ENCODE measurements at places on chromosomes 11 and 22.

DNA sequence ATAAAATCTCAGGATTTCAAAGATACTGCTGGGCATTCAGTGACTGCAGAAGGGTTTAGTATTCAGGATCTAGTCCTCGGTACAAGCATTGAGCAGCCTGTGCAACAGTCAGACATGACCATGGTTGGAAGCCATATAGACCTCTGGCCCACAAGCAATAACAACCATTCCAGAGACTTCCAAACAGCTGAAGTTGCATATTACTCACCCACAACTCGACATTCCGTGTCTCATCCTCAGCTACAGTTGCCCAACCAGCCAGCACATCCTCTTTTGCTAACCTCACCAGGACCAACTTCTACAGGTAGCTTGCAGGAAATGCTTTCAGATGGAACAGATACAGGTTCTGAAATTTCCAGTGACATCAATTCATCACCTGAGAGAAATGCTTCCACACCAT is 156.8 kb downstream of the C11orf91 start:
- DNase-seq = no peak

DNA sequence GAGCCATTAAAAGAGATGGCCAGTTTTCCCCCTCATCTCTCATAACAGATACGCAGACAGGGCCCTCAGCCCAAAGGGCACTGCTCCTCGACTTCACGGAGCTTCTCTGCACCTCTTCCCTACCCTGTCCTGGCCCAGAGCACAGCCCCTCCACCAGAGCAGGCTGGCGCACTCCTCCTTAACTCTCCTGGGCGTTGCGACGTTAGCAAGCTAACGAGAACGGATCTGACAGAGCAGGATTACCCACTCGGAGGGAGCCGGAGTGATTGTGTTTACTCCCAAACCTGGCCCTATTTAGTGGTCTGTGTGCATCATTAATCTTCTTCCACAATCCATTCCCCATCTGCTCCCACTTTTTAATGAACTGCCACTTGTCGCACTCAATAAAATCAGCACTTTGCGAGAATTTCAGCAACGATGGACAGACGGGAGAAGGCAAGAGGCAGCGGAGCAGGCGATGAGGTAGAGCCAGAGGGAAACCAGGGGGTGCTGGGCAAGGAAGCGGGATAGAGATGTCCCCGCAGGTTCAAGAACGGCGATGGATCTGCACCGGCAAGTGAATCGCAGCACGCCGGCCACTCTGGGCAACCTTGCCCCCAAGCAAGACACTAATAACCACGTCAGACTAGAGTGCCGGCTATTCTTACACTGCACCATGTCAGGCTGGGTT is 159.4 kb downstream of the BUD13 start:
- no peak for DNase-seq

DNA sequence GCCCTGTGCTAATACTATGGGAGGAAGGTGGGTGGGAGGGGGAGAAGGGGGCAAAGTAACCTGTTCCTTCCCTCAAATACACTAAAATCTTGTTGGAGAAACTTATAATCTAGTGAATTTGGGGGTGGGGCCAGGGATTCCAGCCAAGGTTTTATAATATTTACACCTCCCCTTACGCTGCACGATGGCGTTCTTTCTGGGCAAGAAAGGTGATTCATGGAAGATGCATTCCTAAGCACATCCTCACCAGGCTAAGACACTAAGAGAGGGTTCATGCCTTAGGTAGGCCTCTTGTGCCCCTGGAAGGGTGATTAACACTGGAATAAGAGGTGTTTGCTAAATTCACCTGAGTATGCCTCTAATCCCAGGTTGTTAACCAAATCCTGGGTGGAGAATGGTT is 82.6 kb downstream of the BARX2 start:
- no peak for DNase-seq

GRCh38 chr11:34642001-34642554 is 21.2 kb downstream of the EHF start:
- DNase-seq = no peak

- DNase-seq = no peak
Measured at GRCh38 chr11:47052576-47052975, 116.0 kb downstream of the CSTPP1 start.

- no peak for DNase-seq
Measured at GRCh38 chr11:63826471-63827190, 12.3 kb upstream of the MARK2 start.

- no peak for DNase-seq
Measured at GRCh38 chr11:61693922-61694601, 13.9 kb downstream of the DAGLA start.

DNA sequence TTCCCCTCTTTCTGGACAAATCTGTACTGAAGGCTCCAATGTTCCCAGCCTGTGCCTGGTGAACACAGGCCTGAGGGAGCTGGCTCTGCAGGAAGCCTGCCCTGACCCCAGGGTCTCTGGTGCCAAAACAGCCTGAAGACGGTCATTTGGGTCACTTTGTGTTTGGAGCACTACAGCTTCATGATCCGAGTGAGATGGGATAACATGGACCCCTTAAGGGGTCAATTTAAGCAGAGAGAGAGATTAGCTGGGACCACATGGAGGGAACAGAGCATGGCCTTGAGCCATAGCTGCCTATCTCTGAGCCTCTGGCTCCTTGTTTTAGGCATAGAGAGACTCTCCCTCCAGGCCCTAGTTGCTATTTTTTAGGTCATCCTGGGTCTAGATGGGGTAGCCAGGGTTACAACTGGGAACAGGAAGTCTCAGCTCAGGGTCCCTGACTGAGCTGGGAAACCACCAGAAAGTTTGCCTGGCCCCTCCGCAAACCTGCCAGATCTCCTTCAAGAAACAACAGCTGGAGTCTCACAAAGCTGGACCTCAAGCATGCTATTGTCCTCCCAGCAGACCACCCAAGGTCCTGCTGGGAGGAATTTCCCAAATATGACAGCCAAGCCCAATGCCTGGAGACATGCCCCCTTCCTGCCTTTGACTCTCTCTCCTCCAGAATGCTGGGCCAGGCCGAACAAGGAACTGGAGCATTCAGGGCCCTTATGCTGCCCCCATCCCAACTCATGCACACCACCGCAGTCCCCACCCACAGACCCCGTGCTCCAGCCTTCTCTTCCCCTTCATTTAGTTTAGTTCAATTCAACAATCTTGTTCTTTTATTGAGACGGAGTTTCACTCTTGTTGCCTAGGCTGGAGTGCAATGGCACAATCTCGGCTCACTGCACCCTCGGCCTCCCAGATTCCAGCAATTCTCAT is 4.0 kb downstream of the SLCO2B1 start:
- DNase-seq = no peak

GRCh38 chr11:61499816-61500491 is 8.6 kb upstream of the LRRC10B start:
- no peak for DNase-seq

- DNase-seq = no peak
Measured at GRCh38 chr22:22824340-22825212, 63.0 kb upstream of the IGLL5 start.

GRCh38 chr11:8610532-8611116 is 16.6 kb upstream of the STK33 start:
- no peak for DNase-seq

DNA sequence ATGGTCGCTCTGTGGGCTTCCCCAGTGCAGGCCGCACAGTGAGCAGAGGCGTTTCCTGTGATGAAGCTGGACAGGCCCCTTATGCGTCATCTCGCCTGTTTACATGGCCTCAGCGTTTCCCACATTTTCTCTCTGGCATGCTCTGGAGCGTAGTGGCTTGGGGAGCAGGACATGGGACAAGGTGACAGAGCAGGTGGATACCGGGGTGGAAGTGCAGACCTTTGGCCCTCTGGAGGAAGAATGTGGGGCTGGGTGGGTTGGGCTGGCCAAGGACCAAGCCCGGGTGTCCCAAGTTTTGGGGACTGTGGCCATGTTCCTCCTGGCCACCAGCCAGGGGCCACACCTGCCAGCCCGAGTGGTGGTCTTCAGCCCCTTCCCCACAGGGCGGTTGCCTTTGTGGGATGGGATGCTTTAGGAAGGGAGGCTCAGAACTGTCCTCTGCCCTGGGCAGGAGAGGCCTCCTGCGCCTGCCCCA is 446.6 kb downstream of the TBC1D22A start:
- peak; percentile 7 for DNase-seq

- DNase-seq = no peak
Measured at GRCh38 chr22:27311698-27312550, 489.6 kb downstream of the MN1 start.

DNA sequence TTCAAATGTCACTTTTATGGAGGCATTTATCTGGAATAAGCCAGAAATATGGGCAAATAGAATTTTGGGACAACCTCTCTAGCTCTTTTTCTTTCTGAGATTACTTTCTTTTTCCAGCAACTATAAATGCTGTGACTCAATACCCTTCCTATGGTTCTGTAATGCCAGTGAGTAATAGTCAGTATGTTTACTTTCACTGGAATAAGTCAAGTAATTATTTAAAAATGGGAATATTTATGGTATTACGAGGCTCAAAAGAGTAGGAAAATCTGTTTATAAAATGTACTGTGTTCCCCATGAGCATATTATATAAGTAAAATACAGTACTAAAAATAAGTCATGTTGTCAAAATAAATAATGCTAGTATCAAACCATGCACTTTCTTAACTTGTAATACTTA is 750.5 kb downstream of the LUZP2 start:
- DNase-seq = no peak

GRCh38 chr11:126595560-126595959 is 240.1 kb downstream of the ST3GAL4 start:
- DNase-seq = no peak

GRCh38 chr22:39593931-39594285 is 23.4 kb downstream of the CACNA1I start:
- DNase-seq = no peak

DNA sequence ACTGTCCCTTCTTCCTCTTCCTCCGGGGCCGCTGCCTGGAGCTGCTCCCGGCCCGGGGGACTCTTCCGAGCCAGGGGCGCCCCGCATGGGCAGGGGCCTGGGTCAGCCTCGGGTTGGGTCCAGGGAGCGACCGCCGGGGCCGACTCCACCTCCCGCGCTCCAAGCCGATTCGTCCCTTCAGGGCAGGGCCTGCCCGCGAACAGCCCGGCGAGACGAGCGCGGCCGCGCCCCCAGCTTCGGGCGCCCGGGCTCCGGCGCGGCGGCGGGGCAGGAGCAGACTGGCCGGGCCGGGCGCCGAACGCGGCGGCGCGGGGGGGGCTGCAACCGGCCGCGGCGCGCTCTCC is at the start of gene LARGE1:
LARGE1 (minus strand) TSS at position 280 of the 344 bp plus-strand sequence.
- DNase-seq = no peak

DNA sequence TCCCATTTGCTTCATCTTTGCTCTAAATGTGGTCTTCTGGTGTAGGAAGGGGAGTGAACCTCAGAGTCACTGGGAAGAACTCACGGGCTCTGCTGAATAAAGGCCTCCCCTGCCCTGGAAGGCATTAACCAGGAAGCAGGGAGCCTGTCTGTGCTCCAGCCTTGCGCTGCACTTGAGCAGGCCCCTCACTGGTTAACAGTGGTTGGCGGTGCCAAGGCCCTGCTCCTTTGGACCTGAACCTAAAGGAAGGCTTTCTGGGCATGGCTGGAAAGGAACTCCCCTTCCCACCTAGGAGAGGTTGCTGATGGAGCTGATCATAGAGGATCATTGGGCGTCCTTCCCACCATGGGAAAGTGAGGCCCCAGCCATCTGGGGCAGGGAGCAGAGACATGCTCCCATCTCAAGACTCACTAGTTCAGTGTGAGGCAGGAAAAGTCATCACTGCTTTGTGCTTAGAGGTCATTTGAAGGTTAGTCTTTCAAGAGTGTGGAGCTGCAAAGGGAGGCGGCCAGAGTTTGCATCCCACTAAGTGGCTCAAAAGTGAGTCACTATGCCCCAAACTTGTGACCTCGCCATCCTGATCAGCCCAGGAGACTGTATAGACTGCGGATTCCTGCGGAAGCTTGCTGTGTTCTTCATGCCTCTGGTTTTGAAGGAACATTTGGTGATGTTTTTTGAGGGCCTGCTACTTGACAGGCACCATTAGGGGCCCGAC is 50.4 kb downstream of the DBX1 start:
- DNase-seq = no peak

- no peak for DNase-seq
Measured at GRCh38 chr22:18121506-18121905, 10.9 kb downstream of the TUBA8 start.

DNA sequence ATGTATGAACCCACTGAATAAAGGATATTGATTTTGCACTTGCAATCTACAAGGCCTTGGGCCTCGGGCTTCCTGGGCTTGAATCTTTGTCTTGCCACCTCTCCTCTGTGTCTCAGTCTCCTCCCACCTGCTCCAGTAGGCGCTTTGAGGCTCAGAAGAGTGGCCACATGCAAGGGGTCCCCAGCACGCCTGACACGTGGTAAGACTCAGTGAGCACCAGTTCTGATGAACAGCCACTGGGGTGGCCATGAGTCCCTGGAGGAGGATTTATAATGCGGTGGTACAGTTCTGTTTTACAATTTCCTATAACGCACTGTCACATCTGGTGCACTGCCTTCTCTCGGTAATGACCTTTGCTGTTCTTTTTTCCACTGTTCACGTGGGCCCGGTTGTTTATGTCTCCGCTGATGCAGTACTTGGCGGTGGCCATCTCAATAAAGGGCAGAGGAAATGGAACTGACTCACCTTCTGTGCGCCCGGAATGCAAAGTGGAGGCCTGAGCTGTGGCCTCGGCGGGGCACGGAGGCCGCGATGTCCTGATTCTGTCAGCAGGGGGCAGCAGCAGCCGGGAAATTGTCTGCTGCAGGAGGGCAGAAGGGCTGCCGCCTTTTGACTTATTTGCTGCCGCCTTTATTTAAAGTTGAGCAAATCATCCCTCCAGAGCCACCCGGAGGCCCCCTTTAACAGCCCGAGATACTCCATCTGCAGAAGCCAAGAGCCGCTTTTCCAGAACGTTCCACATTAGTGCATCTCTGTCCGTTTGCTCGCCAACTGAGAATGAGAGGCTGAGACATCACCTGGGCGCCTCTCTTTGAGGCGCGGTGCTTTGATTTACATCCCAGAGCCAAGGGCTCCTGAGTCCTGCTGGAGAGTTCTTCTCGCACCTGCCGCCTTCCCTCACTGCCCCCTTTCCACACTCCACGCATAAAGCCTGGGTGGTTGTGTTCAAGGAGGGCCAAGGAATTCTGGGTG is 6.0 kb upstream of the IFT27 start:
- peak; percentile 94 for DNase-seq

GRCh38 chr11:8250981-8251615 is 12.6 kb downstream of the LMO1 start:
- DNase-seq = no peak

- no peak for DNase-seq
Measured at GRCh38 chr11:115706626-115707135, 202.5 kb upstream of the CADM1 start.

GRCh38 chr11:86983021-86983488 is 27.9 kb upstream of the FZD4 start:
- DNase-seq = no peak

- DNase-seq = no peak
Measured at GRCh38 chr11:64564947-64565889, 25.8 kb upstream of the SLC22A12 start.

GRCh38 chr22:23057331-23057730 is 13.0 kb upstream of the GNAZ start:
- peak; percentile 7 for DNase-seq

- no peak for DNase-seq
Measured at GRCh38 chr22:34004058-34004457, 83.8 kb upstream of the LARGE1 start.

DNA sequence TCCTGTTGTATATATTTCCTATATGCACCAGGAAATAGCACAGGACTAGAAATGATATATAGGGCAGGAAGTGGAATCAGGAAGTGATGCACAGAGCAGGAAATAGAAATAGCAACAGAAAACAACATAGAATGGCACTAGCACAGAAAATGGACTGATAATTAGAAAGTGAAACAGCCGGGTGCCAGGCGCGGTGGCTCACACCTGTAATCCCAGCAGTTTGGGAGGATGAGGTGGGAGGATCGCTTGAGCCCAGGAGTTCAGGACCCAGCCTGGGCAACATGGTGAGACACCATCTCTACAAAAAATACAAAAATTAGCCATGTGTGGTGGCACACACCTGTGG is 10.0 kb upstream of the RELT start:
- DNase-seq = peak; percentile 60

Data from activated CD8-positive, alpha-beta memory T cell treated with anti-CD3 and anti-CD28 coated beads, Interleukin-2, amount 10 ng/mL, durations not matched to agents 7 days and 5 days (primary cell).